ENCODE measurements at places on chromosomes 7 and 10.

- no peak for DNase-seq
Measured at GRCh38 chr7:106524690-106525059, 136.3 kb downstream of the CCDC71L start.

GRCh38 chr10:123786306-123786705 lies 105.3 kb downstream of the CPXM2 start:
- DNase-seq = no peak

DNA sequence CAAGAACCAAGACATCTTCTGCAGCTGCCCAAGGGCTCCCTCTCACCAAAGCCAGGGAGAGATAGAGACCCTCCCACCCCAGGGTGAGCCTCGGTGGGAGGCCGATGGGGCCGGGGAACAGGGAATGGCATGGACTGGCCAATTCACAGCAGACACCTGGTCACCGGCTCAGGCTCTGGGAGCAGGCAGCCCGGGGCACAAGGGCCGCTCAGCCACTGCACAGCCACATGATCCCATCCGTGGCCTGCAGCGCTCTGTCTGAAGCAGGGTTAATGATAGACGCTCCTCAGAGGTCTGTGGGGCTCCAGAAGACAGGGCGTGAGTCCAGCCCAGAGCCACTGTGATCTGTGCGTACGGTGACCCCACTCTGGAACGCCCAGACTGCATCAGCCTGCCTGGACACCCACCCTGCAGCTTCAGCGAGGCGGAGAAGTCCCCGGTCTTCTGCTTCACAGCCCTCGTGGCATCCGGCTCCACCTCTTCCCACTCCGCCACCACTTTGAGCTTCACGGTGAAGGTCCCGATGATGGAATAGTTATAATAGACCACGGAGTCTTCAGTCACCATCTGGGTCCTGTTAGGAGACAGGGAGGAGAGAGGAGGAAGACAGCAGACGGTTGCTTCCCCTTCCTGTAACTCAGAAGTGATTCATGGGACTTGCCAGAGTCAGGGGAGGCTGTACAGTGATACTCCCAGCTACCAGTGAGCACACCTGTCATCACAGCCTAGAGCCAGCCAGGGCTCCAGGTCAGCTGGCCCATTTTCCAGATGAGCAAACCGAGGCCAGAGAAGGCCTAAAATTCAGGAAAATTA lies 14.0 kb downstream of the TMEM130 start:
- no peak for DNase-seq

DNA sequence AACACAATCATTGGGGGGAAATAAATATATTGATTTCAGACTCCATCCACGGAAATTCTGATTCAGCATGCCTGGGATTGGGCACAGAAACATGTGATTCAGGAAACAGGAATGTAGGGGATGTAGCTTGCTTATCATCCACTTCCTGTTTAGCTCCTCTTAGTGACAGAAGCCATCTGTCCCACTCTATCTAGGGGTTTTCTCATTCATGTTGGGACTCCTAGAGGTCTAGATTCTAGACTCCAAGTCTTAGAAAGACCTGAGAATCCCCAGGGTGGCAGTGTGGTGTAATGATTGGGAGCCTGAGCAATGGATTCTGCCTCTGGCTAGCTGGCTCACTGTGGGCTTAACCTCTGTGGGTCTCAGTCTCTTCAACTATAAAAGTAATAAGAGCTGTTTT lies 67.9 kb downstream of the CDK1 start:
- DNase-seq = no peak

GRCh38 chr10:129689671-129690071 lies 222.6 kb downstream of the MGMT start:
- DNase-seq = no peak

DNA sequence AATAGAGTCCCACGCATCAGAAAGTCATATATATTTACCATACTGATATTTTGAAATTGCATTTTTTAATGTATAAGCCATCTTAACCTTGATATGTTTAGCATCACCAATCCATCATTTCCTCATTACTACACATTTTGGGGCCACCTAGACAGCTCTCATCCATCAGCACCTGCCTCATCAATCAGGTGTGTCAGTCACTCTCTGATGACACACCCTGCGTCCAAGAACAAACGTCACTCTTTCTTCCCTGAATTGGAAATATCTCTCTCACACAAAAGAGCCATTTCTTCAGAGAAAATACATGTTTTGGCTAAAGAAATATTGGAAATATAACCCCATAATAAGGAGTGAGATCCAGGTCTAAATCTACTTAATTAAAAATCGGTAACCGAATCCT lies 38.9 kb upstream of the RSU1 start:
- no peak for DNase-seq

GRCh38 chr7:157897681-157898080 lies 560.9 kb downstream of the DNAJB6 start:
- DNase-seq = no peak

GRCh38 chr7:21365866-21366624 lies 61.8 kb upstream of the SP4 start:
- DNase-seq = no peak

GRCh38 chr7:157405914-157406810 lies 69.4 kb downstream of the DNAJB6 start:
- DNase-seq = no peak

DNA sequence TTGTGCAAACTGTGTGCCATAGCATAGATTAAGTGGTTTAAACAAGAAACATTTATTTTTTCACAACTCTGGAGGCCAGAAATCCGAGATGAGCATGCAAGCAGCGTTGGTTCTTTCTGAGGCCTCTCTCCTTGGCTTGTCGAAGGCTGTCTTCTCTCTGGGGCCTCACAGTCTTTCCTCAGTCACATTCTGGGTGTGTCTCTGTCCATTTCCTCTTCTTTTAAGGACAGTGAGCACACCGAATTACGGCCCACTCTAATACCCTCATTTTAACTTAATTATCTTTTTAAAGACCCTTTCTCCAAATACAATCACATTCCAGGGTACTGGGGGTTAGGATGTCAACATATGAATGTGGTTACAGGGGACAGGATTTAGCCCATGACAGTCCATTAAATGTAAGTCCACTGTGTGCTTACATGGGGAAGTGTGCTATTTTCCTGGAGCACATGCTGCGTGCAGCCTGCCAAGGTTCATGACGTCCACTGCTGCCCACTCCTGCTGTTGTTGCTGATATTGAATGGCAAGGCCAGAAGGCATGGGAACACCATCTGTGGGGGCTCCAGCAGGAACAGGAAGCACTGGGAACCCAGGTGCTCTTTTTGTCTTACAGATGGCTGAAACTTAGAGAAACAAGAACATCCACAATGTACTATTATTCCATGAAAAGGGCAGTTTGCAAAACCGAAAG lies 365.5 kb downstream of the GALNT17 start:
- no peak for DNase-seq

DNA sequence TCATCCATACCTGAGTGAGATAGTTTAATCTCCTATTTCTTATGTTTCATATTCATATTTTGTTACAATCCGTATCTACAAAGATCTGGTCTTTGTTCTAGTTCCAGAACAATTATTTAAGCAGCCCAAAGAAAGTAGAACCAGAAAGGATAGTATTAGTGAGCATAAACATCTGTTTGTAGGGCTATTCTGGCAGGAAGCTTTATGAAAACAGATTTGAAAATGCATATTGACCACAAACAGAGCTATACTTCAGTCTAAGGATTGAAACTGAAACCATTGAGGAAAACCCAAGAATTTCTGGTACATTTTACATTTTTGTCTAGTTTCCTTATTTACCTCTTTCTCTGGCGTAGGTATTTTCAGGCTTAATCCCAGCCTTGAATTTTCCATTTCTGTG lies 28.1 kb downstream of the LRGUK start:
- DNase-seq = no peak

- no peak for DNase-seq
Measured at GRCh38 chr10:50291261-50291850, 40.0 kb upstream of the ASAH2 start.

DNA sequence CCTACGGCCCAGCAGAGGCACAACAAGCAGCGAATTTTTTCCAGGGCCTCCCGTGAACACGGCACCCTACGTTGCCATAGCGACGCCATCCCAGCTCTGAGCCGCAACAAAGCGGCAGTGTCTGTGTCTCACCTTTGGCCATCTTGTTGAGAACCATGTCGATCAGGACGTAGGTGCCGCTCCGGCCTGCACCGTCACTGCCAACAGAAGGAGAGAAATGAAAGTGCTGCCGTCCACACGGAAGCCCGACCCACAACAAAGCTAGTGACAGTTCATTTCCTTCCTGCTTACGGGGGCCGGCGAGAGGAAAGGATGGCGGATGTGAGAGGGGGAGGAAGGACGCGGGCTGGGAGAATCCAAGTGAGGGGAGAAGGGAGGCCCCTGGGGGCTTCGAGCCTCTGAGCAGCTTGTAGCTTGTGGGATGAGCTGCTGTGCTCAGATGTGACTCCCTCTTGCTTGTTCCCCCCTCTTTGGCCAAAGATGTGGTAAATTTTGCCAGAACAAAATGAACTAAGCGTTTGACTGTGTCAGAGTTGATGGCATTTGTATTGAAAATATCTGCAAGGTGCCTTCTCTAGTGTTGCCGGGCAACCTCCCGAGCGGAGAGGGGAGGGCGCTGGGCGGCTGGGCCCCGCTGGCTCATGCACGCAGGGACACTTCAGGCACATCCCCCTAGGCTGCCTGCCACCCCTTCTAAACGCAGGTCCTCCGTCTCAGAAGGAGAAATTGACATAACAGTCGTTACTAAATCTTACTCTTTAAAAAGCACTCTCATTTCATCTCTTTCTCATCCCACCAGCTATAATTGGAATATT lies 232.2 kb downstream of the DNAJB6 start:
- peak; percentile 61 for DNase-seq

GRCh38 chr7:11474902-11475585 lies 357.0 kb downstream of the THSD7A start:
- DNase-seq = no peak

DNA sequence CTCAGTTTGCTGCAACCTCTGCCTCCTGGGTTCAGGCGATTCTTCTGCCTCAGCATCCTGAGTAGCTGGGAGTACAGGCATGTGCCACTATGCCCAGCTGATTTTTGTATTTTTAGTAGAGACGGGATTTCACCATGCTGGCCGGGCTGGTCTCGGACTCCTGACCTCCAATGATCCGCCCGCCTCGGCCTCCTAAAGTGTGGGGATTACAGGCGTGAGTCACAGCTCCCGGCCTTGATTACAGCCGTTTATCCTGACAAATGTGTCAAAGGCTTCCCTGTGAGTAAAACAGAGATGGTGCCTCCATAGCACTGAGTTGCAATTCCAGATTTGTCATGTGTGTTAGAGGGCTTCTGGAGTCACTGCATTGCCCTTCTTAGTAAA lies 273.7 kb downstream of the CCDC3 start:
- no peak for DNase-seq

DNA sequence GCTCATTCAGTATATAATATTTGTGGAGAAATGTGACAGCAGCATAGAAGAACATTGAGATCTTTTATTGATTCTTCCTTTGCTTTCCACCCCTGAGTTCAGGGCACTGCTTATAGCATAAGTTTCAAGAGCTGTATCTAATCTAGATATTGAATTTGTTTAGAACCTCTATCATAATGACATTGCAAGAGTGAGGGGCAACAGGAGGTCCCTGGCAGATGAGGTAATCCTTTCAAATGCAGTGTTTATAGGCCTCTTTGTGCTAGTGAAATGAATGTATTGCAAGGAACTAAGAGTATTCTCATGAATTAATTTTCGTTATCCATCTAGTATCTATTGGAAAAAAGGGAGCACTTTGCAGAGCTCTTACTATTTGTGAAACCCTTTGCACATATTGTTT lies 167.2 kb upstream of the FERD3L start:
- DNase-seq = no peak

DNA sequence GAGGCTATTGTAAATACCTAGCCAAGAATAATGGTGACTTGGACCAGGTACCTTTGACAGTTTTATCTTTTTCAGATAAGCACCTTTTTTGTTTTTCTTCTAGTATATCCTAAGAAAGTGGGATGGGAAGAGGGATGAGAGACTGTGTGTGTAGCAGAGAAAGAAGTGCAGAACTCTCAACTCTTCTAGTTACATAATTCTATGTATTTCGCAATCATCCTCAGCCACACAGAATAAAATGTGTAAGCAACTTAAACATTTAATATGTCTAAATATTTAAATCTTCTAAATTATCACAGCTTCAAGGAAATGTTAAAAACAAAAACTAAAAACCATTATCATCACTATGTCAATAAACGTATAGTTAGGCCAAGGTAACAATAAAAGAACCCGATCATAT lies 42.6 kb upstream of the GSAP start:
- DNase-seq = no peak

DNA sequence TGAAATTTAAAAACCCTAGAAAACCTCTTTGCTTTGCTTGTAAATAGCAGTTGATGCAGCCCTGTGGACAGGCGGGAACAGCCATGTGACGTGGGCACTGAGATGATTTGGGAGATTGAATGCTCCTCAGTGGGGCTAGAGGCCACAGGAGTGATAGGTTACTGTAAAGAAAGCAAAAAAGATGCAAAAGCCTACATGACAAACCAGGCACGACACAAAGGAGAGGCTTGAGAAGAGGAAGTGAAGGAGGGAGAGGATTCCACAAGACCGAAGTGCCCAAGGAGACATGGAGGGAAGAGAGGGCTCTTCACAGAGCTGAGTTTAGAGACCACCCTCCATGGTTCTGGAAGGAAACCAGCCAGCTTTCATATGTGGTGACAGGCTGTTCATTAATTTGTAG lies 25.7 kb downstream of the IKZF1 start:
- no peak for DNase-seq

- no peak for DNase-seq
Measured at GRCh38 chr7:155756322-155756721, 55.9 kb downstream of the SHH start.

- DNase-seq = no peak
Measured at GRCh38 chr10:89063465-89063864, 72.9 kb downstream of the FAS start.

DNA sequence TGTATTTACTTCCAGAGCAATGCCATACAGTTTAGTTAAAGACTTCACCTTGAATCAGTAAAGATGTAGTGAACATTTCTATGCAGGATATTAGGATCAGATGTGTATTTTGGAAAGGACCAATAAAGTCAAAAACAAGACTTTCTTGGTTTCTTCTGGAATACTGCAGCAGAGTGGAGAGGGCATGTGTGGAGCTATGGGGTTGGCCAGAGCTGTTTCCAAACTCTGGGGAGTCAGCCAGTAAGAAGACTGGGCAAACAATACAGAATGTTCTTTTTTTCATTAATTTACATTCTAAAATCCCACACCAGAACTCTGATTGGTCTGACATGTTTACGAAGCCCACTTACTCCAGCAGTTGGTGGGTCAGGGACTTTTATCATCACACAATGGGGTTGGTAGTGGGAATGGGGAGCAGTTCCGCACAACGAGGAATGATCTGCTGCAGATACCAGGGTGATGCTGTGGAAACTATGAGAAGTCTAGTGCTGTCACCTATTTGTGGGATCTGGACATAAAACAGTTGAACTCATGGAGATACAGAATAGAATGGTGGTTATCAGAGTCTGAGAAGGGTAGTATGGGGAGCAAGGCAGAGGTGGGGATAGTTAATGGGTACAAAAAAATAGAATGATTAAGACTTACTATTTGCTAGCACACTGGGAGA lies 267.7 kb downstream of the MALRD1 start:
- no peak for DNase-seq

GRCh38 chr10:94288361-94289101 lies 74.2 kb downstream of the NOC3L start:
- DNase-seq = no peak

- DNase-seq = no peak
Measured at GRCh38 chr10:24973163-24973562, 20.8 kb upstream of the PRTFDC1 start.
